Caki2 (cell line): ENCODE measurements at places on chromosomes 7 and 10. TPM values are rescaled to one million over a fixed set of nuclear protein-coding genes. Genes with fewer than 3 reads are reported as not detected.

EMX2 gene
- total RNA-seq: 3.2 TPM in 1 of 2 replicates, not detected in the other

TES gene
- total RNA-seq: 82.8 and 134 TPM in 2 replicates

NUP42 gene
- total RNA-seq: 30.1 and 51.0 TPM in 2 replicates

- DNase-seq: no peak
Measured at GRCh38 chr10:121069061-121069850, 218.1 kb downstream of the WDR11 start.

DNA sequence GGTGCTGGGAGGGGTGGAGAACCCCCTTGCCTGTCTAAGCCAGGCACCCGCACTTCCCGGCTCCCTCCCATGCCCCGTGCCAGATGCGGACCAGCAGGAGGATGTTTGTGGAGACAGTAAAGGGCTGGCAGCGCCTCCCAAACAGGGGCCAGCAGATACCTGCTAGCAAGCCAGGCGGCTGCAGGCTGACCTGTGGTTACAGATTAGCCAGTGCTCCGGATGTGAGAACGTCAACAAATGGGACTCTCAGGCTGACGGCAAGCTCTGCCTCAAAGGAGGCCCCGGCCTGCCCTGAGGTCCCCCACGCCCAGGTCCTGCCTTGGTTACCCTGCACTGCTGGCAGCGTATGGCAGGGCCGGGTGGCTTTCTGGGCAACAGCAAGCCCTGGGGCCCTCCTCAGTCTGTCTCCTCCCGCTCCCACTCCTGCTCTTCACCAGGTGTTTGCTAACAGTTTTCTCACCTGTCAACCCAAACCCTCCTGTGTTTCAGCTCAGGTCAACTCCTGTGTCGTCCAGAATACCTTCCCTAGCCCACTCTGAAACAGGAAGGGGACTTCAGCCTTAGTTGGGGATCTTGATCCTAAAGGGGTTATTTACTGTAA is 85.4 kb downstream of the NEURL1 start:
- DNase-seq: no peak

GRCh38 chr10:3758491-3758970 is 26.5 kb downstream of the KLF6 start:
- no peak for DNase-seq

DNA sequence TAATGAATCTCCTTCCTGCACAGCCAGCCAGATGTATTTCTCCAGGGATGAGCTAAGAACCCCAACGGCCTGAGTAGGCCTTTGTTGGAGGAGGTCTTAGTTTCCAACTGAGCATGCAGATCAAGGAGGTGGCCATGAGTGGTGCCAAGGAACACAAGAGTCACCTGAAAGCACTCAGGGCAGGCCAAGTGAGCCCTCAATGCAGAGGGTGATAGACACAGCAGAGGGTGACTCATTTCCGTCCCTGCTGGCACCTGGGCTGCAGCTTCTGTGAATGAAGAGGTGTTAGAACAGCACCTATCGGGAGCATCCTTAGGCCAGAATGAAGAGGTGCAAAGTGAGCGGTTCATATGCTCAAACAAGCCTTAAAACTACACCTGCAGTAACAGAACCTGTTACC is 211.8 kb downstream of the FRMD4A start:
- no peak for DNase-seq

DNA sequence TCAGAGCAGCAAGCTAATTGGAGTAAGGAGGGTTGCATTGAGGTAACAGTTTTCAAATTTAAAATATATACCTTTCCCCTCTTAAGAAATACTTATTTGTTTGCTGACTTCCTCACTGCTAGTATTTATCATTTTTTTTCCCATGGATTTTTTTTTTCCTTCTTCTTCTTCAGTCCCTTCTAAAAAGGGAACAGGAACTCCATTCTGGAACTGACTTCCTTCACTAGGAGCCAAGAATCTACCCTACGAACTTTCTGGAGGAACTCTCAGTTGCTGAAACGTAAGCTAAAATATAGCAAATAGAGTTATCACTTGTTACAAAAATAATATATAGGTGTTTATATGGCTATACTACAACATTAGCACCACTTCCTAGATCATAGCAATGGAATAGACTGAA is 95.4 kb downstream of the HGF start:
- no peak for DNase-seq

GRCh38 chr10:71700731-71701368 is 18.7 kb downstream of the C10orf105 start:
- no peak for DNase-seq
